Type B pancreatic cell (in vitro differentiated cells): ENCODE measurements at places on chromosomes 12 and 14.

- DNase-seq: no peak
- no peaks in the 10 kb centered on the region for H3K4me1 ChIP-seq
- H3K27me3 ChIP-seq: peaks cover 2% of the 10 kb centered on the region
- peaks cover 5% of the 10 kb centered on the region for H3K36me3 ChIP-seq
- H3K4me3 ChIP-seq: no peak overlapping the region
Measured at GRCh38 chr12:25018146-25018545, 69.2 kb upstream of the BCAT1 start.

GRCh38 chr12:106736051-106736957, 38.2 kb upstream of the RIC8B start:
- DNase-seq: no peak
- H3K27me3 ChIP-seq: peaks cover 19% of the 10 kb centered on the region
- peaks cover 8% of the 10 kb centered on the region for H3K36me3 ChIP-seq
- H3K4me1 ChIP-seq: no peaks in the 10 kb centered on the region
- H3K27ac ChIP-seq: no peak overlapping the region

- no peaks in the 10 kb centered on the region for H3K27me3 ChIP-seq
- no peak overlapping the region for H3K27ac ChIP-seq
Measured at GRCh38 chr14:86683561-86683960, 1153.6 kb downstream of the FLRT2 start.

DNA sequence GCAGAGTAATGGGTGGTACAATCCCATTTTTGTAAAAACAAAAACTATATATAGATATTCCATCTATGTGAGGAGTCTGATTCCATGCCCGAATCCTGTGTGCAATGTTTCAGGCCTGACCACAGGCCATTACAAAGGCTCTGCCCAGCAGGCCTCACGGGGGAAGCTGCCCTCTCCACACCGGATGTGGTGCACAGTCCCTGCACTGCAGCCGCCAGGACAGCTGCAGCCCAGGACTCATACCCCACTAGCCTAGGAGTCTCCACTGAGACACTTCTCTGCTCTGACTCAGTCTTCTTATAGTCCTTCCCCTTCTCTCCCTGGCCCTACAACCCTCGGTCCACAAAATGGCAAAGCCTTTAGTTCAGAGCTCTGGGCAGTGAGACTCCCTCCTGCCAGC, 190.4 kb downstream of the PPM1H start:
- no peak overlapping the region for H3K4me3 ChIP-seq
- H3K4me1 ChIP-seq: peaks cover 31% of the 10 kb centered on the region
- H3K27ac ChIP-seq: peak overlapping the region; percentile 26
- no peak for DNase-seq
- H3K36me3 ChIP-seq: peaks cover 3% of the 10 kb centered on the region

- no peak overlapping the region for H3K27ac ChIP-seq
- H3K36me3 ChIP-seq: no peaks in the 10 kb centered on the region
- no peaks in the 10 kb centered on the region for H3K27me3 ChIP-seq
- DNase-seq: no peak
Measured at GRCh38 chr14:86243158-86243557, 713.2 kb downstream of the FLRT2 start.

DNA sequence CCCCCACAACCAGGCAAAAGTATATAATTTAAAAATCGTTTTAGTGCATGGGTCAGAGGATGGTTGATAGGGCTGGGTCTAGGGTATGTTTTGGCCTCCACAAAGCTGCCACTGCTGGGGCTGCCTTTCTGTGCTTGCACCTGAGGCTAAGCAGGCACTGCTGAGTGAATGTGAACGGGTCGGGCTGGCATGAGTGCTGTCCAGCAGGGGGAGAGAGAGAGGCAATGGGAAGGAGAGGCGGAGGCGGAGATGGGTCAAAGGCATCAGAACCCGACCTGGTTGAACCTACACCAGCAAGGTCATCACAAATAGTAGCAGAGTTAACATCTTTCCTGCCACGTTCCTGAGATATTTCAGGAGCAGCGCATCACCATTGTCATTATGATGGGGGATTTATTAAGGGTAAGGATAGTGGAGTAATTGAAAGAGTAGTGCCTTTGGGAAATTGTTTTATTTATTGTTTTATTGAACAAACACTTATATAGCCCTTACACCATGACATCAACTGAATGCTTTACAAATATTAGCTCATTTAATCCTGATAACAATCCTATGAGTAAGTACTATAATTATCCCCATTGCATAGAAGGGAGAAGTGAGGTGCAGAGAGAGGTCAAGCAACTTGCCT, 5.8 kb upstream of the NRXN3 start:
- H3K27me3 ChIP-seq: peaks cover 49% of the 10 kb centered on the region
- DNase-seq: no peak
- no peaks in the 10 kb centered on the region for H3K4me1 ChIP-seq
- no peaks in the 10 kb centered on the region for H3K36me3 ChIP-seq
- no peak overlapping the region for H3K4me3 ChIP-seq
- H3K27ac ChIP-seq: no peak overlapping the region

DNA sequence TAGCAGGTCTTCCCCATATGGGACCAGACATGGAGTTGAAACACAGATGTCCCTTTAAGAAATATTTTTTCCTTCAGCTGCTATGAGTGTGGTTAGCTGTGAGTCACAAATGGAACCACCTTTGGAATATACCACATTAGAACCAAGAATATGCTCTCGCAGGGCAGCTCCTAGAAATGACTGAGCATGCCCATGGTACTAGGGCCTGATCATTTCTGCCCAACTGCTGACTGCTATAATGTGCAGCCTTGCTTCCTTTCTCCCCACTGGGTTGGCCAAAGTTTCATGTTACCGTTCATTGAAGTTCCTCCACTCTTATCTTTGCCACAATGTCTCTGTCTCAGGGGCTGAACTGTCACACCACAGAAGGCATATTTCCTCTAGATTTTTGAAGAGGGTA, 1074.6 kb downstream of the FLRT2 start:
- H3K4me3 ChIP-seq: no peak overlapping the region
- no peaks in the 10 kb centered on the region for H3K36me3 ChIP-seq
- no peaks in the 10 kb centered on the region for H3K27me3 ChIP-seq

- H3K4me1 ChIP-seq: peaks cover 4% of the 10 kb centered on the region
- no peak overlapping the region for H3K4me3 ChIP-seq
- H3K36me3 ChIP-seq: no peaks in the 10 kb centered on the region
Measured at GRCh38 chr14:63800651-63801375, 52.0 kb upstream of the SYNE2 start.

DNA sequence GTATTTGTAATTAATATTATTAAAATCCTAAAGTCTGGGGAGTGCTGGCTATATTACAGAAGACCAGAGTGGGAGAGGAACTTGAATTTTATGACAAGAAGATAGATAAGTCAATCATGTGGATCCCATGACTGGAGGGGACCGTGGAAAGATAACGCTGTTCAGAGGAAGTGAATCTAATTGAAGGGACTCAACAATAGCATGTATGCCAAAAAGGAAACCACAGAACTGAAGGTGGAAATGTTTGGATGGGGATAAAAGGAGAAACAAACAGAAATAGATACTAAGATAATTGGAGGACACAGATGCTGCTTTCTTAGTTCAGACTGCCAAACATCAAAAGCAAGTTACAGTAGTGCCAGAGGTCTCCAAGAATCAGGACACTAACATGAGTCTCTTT, 21.1 kb downstream of the OR6J1 start:
- no peak overlapping the region for H3K4me3 ChIP-seq
- no peaks in the 10 kb centered on the region for H3K36me3 ChIP-seq
- H3K27ac ChIP-seq: no peak overlapping the region
- no peaks in the 10 kb centered on the region for H3K27me3 ChIP-seq

- H3K4me3 ChIP-seq: peak overlapping the region; percentile 98
- no peaks in the 10 kb centered on the region for H3K27me3 ChIP-seq
- H3K36me3 ChIP-seq: peaks cover 5% of the 10 kb centered on the region
- peaks cover 16% of the 10 kb centered on the region for H3K4me1 ChIP-seq
Measured at GRCh38 chr14:30621354-30621939, 672 bp upstream of the SCFD1 start.

GRCh38 chr12:27619308-27619707, 76.9 kb upstream of the REP15 start:
- DNase-seq: no peak
- peak overlapping the region; percentile 44 for H3K27ac ChIP-seq
- H3K4me1 ChIP-seq: peaks cover 5% of the 10 kb centered on the region
- peaks cover 23% of the 10 kb centered on the region for H3K36me3 ChIP-seq
- no peaks in the 10 kb centered on the region for H3K27me3 ChIP-seq
- H3K4me3 ChIP-seq: no peak overlapping the region

DNA sequence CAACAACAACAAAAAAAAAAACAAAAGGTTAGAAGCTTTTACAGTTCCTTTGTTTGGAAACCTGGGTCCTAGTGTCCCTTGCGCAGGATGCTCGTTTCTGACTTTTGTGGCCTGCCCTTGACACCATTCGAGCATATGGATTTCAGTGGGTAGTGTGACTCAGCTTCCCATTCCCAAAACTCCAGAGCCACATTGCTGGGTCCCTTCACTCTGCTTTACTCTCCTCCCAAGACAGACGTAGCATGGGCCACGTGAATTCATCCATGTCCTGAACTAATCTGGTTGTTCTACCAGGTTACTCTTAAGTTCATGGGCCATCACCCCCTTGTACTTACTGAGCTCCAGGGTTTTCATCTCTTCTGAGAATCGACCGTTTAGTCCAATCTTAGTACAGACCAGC, 68.0 kb upstream of the MAX start:
- H3K4me3 ChIP-seq: peak overlapping the region; percentile 83
- H3K36me3 ChIP-seq: no peaks in the 10 kb centered on the region

DNA sequence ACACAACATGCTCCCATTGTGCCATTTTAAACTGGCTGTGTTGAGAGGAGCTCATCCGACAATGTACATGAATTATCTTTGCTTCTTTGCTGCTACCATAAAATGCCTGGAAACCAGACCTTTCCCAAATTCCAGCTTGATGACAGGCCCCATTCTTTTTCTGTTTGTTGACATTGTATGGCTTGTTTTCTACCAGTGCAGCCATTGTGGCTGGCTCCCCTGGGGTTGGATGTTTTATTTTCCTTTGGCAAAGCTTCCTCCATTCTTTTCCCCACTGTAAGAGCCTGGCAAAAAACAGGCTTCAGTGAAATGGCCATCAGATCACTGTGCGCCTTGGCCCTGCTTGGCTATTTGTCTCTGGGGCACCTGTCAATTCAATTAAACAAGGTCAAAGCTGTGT, 532.5 kb downstream of the VRK1 start:
- no peak for DNase-seq
- no peaks in the 10 kb centered on the region for H3K36me3 ChIP-seq
- H3K4me3 ChIP-seq: no peak overlapping the region
- no peaks in the 10 kb centered on the region for H3K27me3 ChIP-seq
- H3K27ac ChIP-seq: no peak overlapping the region
- no peaks in the 10 kb centered on the region for H3K4me1 ChIP-seq

- no peaks in the 10 kb centered on the region for H3K36me3 ChIP-seq
- no peak for DNase-seq
- no peaks in the 10 kb centered on the region for H3K27me3 ChIP-seq
- H3K27ac ChIP-seq: peak overlapping the region; percentile 37
- H3K4me1 ChIP-seq: peaks cover 36% of the 10 kb centered on the region
Measured at GRCh38 chr12:93094988-93095737, 166.1 kb upstream of the EEA1 start.

GRCh38 chr14:72560889-72561493, 332.9 kb downstream of the DPF3 start:
- H3K4me1 ChIP-seq: peaks cover 14% of the 10 kb centered on the region
- peaks cover 4% of the 10 kb centered on the region for H3K27me3 ChIP-seq
- no peaks in the 10 kb centered on the region for H3K36me3 ChIP-seq
- no peak overlapping the region for H3K27ac ChIP-seq

- peak; percentile 66 for DNase-seq
- no peak overlapping the region for H3K27ac ChIP-seq
- H3K4me3 ChIP-seq: no peak overlapping the region
- peaks cover 22% of the 10 kb centered on the region for H3K4me1 ChIP-seq
Measured at GRCh38 chr14:101125719-101126651, 222.5 kb upstream of the RTL1 start.

- DNase-seq: peak; percentile 76
- peaks cover 2% of the 10 kb centered on the region for H3K36me3 ChIP-seq
- H3K27me3 ChIP-seq: peaks cover 9% of the 10 kb centered on the region
Measured at GRCh38 chr14:70416725-70417349, at the start of gene SYNJ2BP. Gene SYNJ2BP (minus strand): TSS chr14:70417090. CDS start chr14:70416963, 127 bp downstream.

GRCh38 chr12:20128928-20129327, 239.4 kb upstream of the PDE3A start:
- no peak overlapping the region for H3K4me3 ChIP-seq
- H3K27me3 ChIP-seq: no peaks in the 10 kb centered on the region
- DNase-seq: no peak
- no peaks in the 10 kb centered on the region for H3K4me1 ChIP-seq
- H3K27ac ChIP-seq: no peak overlapping the region

- H3K36me3 ChIP-seq: no peaks in the 10 kb centered on the region
- no peak for DNase-seq
- H3K27me3 ChIP-seq: no peaks in the 10 kb centered on the region
- no peak overlapping the region for H3K27ac ChIP-seq
- H3K4me1 ChIP-seq: no peaks in the 10 kb centered on the region
Measured at GRCh38 chr12:127731657-127732056, 535.3 kb upstream of the TMEM132C start.

- DNase-seq: no peak
- H3K4me3 ChIP-seq: no peak overlapping the region
- H3K27me3 ChIP-seq: no peaks in the 10 kb centered on the region
- H3K27ac ChIP-seq: no peak overlapping the region
Measured at GRCh38 chr14:87784386-87784785, 208.6 kb downstream of the GALC start.

- peaks cover 14% of the 10 kb centered on the region for H3K4me1 ChIP-seq
- no peaks in the 10 kb centered on the region for H3K36me3 ChIP-seq
- H3K27me3 ChIP-seq: peaks cover 64% of the 10 kb centered on the region
- peak within 1 kb of the TSS; percentile 42 for H3K27ac ChIP-seq
- no peak for DNase-seq
Measured at GRCh38 chr12:46825591-46826414, at the start of gene SLC38A4. Gene SLC38A4 (minus strand): TSS chr12:46825997. CDS start chr12:46793071, 32,926 bp downstream.

- DNase-seq: no peak
- H3K4me1 ChIP-seq: peaks cover 6% of the 10 kb centered on the region
- peaks cover 6% of the 10 kb centered on the region for H3K36me3 ChIP-seq
- H3K4me3 ChIP-seq: no peak overlapping the region
- no peak overlapping the region for H3K27ac ChIP-seq
Measured at GRCh38 chr14:23468704-23469126, 788 bp upstream of the NGDN start.

DNA sequence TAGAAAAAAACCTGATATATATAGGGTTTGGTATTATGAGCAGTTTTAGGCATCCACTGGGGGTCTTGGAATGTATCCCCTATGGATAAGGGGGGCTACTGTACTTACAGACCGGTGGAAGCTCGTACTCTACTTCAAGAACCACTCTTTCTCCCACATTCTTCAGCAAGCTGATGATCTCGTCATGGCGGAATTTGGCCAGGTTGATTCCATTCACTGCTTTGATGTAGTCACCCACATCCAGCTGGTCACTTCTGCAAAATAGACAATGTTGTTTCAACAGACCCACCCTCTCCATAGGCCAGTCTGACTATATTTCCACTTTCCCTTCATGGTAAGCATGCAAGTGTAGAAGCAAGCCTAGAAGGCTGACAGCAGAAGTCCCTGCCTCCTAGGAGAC, 139.9 kb downstream of the GRIP1 start:
- H3K4me3 ChIP-seq: no peak overlapping the region
- H3K4me1 ChIP-seq: no peaks in the 10 kb centered on the region
- no peaks in the 10 kb centered on the region for H3K27me3 ChIP-seq
- no peaks in the 10 kb centered on the region for H3K36me3 ChIP-seq
- H3K27ac ChIP-seq: no peak overlapping the region

GRCh38 chr12:6981152-6982052, 10.7 kb downstream of the EMG1 start:
- H3K27me3 ChIP-seq: no peaks in the 10 kb centered on the region
- H3K4me1 ChIP-seq: no peaks in the 10 kb centered on the region
- DNase-seq: no peak
- H3K4me3 ChIP-seq: no peak overlapping the region
- peaks cover 45% of the 10 kb centered on the region for H3K36me3 ChIP-seq
